CD8-positive, alpha-beta memory T cell (primary cell): ENCODE measurements at places on chromosomes 7 and 10. TPM values are rescaled to one million over a fixed set of nuclear protein-coding genes. Genes with fewer than 3 reads are reported as not detected.

DEPP1 gene
- not detected for total RNA-seq

HABP2 gene
- total RNA-seq, result not detected

DNA sequence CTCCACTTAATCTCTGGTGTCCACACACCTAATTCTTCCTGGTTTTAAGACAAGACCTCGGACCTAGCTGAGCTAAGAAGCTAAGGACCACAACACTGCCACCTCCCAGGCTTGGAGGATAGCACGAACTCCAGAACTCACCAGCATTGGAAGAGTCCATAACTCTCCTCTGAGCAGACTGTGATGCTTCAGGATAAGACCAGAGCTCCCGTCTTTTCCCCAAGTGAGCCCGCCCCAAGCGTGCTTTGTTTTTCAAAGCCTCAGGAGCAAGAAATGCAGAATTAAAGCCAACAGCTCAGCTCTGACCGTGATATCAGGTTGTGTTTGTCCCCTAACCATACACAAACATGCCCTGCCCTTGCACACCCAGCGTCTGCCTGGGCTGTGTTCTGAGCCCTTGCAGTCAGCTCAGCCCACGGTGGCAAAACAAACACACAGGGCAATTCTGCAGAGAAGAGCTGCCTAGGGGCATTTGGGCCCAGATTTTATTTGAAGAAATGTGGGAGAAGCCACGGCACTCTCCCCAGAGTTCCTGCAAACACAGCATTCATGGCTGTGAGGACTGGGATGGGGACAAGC is 145.4 kb downstream of the WDR11 start:
- H3K4me3 ChIP-seq, result no peak overlapping the region
- no peak for DNase-seq
- no peaks in the 10 kb centered on the region for H3K4me1 ChIP-seq
- H3K27me3 ChIP-seq, result no peaks in the 10 kb centered on the region
- no peaks in the 10 kb centered on the region for H3K36me3 ChIP-seq

FGFR2 gene
- 0.11 TPM for total RNA-seq

DNA sequence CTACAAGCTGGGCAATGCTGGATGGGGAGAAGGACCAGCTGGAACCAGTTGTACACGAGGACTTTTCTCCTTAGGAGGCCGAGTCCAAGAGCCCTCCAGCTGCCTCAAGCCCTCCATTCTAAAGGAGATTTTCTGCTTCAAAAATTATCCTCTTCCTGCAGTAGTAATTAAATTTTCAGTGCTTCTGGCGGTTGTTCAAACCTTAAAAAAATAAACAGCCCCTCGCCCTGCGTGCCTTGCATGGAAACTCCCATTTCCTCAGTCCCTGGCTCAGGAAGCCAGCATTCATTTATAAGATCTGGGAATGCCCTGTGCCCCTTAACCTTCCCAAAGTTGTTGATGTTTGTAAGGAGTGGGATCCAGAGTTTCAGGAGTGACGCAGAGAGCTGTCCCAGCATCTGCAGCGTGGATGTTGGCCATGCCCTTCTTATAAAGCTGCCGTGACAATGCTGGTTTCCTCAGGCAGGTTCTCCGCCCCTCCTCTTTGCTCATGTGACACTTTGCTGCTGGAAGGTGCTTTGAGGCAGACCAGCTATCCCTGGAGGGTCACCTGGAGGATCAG is 24.0 kb upstream of the ACTR3B start:
- H3K36me3 ChIP-seq, result no peaks in the 10 kb centered on the region
- no peaks in the 10 kb centered on the region for H3K27me3 ChIP-seq
- no peak overlapping the region for H3K4me3 ChIP-seq
- no peak overlapping the region for H3K27ac ChIP-seq
- H3K4me1 ChIP-seq, result no peaks in the 10 kb centered on the region

GRCh38 chr7:25067726-25068501 is 57.1 kb downstream of the CYCS start:
- H3K27me3 ChIP-seq, result no peaks in the 10 kb centered on the region
- H3K27ac ChIP-seq, result no peak overlapping the region
- no peaks in the 10 kb centered on the region for H3K4me1 ChIP-seq
- no peak overlapping the region for H3K4me3 ChIP-seq
- no peaks in the 10 kb centered on the region for H3K36me3 ChIP-seq
- no peak for DNase-seq

GRCh38 chr7:86884152-86884551 is 175.3 kb downstream of the ELAPOR2 start:
- H3K36me3 ChIP-seq, result no peaks in the 10 kb centered on the region
- H3K4me1 ChIP-seq, result no peaks in the 10 kb centered on the region
- no peak for DNase-seq

DNA sequence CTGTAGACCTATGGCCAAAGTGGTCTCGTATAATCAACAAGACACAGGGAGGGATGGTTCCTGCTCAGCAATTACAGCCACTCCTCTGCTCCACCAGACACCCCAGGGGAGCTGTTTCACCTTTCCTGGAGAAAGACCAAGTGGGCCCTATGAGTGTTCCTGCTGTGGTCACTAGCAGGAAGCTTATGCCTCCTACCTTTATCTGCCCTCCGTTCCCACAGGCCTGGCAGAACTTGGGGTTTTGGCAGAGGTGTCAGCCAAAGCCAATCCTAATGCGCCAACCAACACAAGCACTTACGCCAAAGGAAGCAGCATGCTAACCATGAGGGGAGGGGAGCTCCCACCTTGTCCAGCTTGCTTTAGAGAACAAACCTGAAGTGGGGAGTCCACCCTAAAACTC is 31.2 kb downstream of the XPNPEP1 start:
- H3K4me3 ChIP-seq, result no peak overlapping the region
- no peaks in the 10 kb centered on the region for H3K4me1 ChIP-seq
- DNase-seq, result no peak
- H3K27me3 ChIP-seq, result no peaks in the 10 kb centered on the region

CFAP43 gene
- total RNA-seq, result not detected

STK31 gene
- 0.11 TPM for total RNA-seq
